ENCODE measurements at places on chromosomes 11 and 22.

- DNase-seq, result no peak
These were observed 19.2 kb downstream of the AP2A2 start for GRCh38 chr11:944711-945470.

- DNase-seq, result no peak
These were observed 9.4 kb downstream of the VSTM5 start for GRCh38 chr11:93840981-93841380.

GRCh38 chr11:96242191-96242847 is 100.7 kb downstream of the MAML2 start:
- no peak for DNase-seq

GRCh38 chr11:67366961-67367760 is 6.2 kb downstream of the CLCF1 start:
- no peak for DNase-seq

DNA sequence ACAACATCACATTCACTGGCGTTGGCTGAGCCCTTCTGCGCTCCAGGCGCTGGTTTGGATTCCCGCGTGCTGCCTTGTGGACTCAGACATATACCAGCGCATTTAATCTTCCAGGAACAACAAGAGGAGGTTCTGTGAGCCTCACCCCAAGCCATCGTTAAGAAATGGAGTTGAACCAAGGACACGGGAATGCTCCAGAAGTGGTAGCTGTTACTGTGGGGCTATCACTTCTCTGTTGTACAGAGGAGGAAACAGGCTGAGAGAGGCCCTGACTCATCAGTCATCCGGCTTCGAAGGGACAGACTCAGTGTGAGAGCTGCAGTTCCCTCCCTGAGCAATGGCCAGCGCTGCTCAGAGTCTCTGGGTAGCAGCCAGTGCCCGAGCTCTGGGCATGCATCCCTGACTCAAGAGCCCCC is 291.3 kb downstream of the TBC1D22A start:
- no peak for DNase-seq

GRCh38 chr11:1060852-1061616 is 13.6 kb upstream of the MUC2 start:
- DNase-seq, result no peak

DNA sequence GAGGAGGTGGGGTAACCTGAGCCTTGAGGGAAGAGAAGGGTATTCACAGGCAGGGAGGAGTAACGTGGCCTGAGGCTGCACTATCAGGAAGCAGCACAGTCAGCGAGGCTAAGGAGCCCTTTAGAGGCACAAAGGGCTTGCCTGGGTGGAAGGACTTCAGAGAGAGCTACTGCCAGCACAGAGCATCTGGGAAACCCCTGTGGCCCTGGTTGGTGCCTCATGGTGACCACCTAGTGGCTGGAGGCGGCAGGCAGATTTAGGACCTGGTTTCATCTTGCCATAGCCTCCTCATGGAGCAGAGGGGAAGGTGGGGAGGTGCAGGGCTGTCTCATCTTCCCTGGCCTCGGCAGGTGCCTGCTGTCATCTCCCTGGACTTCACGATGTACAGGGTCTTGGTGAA is 64.5 kb downstream of the MPPED1 start:
- DNase-seq, result no peak

DNA sequence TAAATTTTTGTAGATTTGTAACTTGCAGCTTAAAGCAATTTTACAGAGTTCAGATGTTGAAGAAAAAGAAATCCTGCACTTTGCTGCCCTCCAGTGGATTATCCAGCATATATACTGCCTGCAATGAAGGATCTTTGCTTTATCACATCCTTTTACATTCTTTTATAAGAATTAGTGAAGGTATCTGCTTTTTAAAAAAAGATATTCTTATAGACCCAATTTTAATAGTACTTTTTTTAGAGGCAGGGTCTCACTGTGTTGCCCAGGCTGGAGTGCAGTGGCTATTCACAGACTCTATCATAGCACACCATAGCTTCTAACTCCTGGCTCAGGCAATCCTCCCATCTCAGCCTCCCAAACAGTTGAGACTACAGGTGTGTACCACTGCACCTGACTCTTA is 60.7 kb downstream of the TTC17 start:
- DNase-seq, result no peak

DNA sequence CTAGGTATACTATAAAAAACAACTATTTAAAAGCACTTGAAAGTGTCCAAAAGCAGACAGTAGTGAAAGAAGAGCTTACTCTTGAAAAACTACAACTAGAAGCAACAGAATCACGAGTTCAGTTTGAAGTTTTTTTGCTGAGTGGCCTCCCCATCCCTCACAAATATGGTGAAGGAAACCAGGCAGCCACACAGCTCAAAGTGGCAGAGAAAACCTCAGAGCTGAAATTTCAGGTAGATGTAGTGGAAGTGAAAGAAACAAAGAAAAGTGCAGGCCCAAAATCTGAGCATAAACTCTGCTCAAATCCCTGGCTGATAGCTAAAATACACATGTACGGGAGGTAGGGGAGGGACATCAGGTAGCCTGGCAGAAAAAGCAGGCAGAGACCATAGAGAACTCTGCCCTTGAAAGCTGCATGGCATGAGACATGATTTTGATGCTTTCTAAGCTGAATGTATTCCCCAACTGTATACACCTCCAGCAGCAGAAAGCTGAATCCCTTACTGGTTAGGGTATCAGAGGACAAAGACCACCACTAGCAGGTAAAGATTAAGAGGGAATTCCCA is 12.1 kb downstream of the BTBD10 start:
- DNase-seq, result no peak

GRCh38 chr11:84780689-84781293 is 846.4 kb downstream of the DLG2 start:
- no peak for DNase-seq

GRCh38 chr22:44983878-44984482 is 25.8 kb downstream of the PHF21B start:
- DNase-seq, result no peak

GRCh38 chr11:57873196-57873911 is 111.8 kb downstream of the CTNND1 start:
- no peak for DNase-seq

DNA sequence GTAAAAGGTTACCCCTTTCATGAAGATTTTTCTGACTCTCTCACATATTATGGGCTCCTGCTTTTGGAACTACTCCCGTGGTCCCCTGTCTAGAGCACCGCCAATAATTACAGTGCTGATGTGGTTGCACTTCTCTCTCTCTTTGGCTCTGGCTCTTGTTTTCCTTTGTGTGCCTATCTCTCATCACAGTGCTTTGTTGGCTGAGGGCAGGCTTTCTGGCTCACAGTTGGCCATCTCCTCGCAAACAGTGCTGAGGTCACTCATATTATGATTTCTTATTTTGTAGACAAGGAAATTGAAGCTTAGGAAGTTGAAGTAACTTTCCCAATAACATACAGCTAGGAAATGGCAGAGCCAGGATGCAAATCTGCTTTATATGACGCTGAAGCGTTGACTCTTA is 192.5 kb downstream of the DDX10 start:
- DNase-seq, result no peak

DNA sequence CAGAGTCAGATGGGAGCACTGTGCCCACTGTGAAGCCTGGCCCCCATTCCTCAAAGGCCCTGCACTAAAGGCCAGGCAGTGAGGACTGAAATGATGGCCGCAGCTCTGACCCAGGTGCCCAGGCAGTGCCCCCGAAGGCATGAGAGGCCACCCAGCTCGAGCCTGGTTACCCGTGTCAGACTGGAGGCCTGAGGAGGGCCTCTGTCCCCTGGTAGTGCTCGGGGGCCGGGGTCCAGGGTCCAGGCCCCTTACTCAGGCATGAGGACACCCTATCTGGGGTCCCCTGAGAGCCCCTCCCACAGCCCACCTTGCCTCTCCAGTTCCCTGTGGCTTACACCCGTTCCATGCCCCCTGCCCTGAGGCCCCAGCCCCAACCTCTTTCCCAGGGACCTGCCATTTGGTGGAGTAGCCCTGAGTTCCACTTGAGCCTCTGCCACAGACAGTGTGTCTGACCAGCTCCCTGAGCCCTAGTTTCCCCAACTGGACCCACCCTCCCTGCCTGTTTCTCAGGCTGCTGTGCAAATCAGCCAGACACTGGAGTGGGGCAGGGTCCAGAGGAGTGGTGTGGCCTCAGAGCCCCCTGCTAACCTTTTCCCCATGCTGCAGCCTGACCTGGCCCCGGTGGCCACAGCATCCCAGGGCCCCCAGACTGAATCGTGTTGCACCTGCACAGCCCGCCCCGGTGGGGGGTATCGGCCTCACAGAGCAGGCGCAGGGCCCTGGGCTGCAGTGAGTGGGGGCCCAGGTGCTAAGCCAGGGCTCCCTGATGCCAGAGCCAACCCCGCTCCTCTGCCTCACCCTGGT is 10.8 kb upstream of the ANKRD13D start:
- no peak for DNase-seq

GRCh38 chr22:17842386-17842785 is 68.1 kb upstream of the BID start:
- DNase-seq, result no peak

DNA sequence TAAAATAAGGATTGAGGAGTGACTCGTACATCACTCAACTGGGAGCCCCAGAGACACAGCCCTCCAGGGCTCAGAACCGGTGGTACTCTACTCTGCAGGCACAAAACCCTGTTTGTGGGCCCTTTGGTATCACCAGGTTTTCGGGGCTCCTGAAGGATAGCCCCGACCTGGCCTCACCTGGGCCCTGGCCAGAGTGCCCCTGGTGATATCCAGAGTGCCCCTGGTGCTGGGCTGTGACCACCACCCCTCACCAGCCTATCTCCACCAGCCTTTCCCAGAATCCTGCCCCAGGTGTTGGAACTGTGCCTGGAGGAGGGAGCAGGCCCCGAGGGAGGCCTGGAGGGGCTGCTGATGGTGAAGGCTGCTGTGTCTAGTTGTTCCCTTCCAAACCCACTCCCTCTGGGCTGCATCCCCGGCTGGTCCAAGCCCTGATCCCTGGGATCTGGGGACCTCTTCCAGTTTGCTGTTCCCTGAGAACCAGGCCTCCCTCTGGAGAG is 2.2 kb upstream of the GGT5 start:
- DNase-seq, result no peak

DNA sequence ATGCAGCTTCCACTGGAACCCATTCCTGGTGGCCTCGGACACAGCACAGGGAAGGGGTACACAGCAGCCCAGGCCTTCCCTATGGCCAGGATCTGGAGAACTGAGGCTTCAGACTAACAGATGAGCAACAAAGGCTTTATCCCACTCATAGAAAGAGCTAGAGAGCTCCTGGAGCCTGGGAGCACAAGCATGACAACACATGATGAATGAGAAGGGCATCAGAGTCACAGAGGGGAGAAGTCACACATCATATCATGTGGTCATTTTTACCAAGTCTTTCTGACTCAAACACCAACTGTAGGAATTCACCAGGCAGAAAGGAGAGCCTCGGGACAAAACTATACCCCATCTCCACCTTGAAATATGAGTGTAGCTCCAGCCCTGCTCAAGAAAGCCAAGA is 43.2 kb downstream of the NRXN2 start:
- no peak for DNase-seq

- no peak for DNase-seq
These were observed at the start of gene PTPRCAP for GRCh38 chr11:67437082-67437808. TSS of gene PTPRCAP (minus strand) at chr11:67437682. CDS start at chr11:67437619, 63 bp downstream.

Data from right renal cortex interstitium (tissue), 3 donors.